ENCODE measurements at places on chromosomes 1 and 21.
A peak's percentile ranks its signal among the peaks of the same experiment; 100 is the strongest.

DNA sequence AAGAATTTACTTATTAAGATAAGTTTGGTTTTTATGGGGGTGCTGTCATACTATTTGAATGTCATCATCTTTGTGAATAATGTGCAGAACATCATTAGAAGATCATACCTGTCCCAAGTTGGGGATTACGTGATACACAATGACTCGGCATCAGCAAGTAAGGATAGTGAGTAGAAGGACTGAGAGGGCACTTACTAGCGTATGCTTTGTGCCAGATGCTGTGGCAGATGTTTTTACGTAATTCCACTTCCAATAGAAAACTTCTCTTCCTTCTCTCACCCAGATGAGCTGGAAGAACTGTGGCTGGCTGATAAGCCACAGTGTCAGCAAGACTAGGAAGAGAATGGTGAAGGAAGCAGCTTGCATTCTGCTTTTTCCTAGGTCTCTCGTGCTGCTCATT, 28.1 kb upstream of the TGFB2 start:
- no peak for DNase-seq

DNA sequence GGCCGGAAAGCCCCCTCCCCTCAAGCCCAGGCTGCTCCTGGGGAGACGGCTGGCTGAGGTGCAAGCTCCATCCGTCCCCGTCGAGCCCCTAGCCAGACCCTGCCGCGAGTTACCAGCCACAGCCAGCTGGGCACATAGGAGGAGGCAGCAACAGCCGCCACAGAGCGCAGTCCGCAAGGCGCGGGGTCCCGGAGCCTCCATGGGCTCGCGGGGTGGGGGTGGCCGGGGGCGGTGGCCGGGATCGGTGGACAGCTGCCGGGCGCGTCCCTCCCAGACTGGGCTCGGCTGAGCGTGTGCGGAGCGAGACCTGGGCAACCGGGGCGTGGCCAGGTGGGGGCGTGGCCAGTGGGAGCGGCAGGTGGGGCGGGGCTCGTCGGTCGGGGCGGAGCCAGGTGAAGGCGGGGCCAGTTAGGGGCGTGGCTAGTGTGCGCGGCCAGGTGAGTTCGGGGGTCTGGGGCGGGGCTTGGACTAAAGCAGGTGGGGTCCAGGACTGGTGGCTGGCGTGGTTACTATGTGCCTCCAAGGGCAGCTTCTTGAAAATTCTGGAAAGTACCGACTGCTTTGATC, at the start of gene CD164L2:
TSS of gene CD164L2 (minus strand) at position 295 of the 567 bp plus-strand sequence. CDS start at position 201, 94 bp downstream.
- DNase-seq, result no peak

- no peak for DNase-seq
Observed at GRCh38 chr1:116110567-116111523, at the start of gene MAB21L3. Gene MAB21L3, plus strand, starts transcription at chr1:116111399. Its CDS starts 1,217 bp downstream, at chr1:116112616.

- DNase-seq, result no peak
Observed at GRCh38 chr1:167483790-167484189, 34.5 kb downstream of the CD247 start.

DNA sequence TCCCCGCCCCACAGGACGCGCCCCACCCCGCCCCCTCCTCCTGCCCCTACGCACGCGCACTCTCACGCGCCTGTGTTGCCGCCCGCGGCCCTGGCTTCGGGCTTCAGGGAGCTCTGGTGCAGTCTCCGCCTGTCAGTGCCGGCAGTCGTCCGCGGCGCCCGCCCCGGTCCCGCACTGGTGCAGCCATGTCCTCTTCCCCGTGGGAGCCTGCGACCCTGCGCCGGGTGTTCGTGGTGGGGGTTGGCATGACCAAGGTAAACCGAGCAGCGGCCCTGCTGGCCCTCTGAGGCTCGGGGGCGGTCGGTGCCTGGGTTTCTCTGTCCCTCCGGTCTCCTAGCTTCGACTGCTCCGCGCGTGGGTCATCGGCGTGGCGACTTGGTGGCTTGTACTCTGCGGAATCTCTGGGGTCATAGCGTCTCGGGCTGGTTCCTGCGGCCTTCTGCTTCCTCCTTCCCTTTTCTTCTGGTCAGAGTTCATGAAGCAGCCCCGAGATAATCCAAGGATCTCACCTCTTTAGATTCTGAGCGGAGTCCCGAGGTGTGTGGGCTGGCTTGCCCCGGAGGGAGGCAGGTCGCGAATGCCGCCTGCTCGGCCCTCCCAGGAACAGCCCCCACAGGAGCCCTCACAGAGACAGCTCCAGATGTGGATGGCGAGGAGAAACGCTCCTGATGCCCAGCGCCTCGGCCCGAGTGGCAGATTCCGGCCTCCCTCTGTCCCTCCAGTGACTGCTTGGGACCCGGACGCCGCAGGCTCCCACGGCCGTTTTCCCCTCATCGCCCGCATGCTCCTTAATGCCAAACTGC, at the start of gene SCP2:
TSS of gene SCP2 (plus strand) at position 65 of the 803 bp plus-strand sequence. CDS start at position 186, 121 bp downstream.
- DNase-seq, result no peak

DNA sequence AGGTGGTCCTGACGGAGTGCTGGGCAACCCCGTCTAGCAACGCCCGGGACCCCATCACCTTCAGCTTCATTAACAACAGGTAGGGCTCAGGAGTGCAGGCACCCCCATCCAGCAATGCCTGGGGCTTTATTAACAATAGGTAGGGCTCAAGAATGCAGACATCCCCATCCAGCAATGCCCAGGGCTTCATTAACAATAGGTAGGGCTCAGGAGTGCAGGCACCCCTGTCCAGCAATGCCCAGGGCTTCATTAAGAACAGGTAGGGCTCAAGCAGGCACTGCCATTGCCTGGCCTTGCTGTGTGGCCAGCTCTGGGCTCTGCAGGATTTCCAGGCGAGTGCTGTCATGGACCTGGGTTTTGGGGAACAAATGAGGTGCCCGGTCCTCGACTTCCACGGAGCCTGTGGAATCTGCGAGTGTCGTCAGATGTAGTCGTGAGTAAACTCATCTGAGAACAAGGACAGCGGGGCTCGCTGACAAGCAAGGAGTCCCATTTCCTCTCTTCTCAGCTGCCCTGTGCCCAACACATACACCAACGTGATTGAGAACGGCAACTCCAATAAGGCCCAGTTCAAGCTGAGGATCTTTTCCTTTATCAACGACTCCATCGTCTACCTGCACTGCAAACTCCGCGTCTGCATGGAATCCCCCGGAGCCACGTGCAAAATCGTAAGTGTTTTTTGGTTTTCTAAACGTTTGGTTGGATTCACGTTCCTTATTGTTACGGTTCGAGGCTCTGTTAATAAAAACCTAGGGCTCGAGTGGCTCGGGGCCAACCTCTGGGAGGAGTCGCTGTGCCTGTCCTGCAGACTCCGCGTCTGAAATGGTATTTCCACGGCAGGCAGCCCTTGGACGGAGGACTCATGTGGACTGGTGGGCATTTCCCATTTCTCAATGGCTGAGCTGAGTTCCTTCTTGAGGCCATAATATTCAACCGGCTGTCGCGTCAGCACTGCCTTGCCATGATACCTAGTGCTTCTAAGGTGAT, 56.3 kb downstream of the UMODL1 start:
- no peak for DNase-seq

DNA sequence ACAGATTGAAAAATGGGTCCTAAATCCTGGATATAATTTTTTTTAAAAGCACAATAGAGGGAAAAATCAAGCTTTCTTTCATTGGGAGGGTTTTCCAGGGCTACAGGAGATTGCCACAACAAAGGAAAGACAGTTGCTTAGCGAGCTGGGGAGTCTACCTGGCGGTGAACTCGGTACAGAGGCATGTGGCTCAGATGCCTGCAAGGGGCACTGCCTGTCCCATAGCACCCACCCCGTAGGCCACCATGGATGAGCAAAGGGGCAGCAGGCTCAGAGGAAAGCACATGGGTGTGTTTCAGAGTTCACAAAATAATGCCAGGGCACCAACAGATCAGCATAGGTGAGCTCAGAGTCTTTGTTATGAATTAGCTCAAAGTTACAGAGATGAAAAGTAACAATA, 79.5 kb downstream of the PCNX2 start:
- DNase-seq, result no peak

DNA sequence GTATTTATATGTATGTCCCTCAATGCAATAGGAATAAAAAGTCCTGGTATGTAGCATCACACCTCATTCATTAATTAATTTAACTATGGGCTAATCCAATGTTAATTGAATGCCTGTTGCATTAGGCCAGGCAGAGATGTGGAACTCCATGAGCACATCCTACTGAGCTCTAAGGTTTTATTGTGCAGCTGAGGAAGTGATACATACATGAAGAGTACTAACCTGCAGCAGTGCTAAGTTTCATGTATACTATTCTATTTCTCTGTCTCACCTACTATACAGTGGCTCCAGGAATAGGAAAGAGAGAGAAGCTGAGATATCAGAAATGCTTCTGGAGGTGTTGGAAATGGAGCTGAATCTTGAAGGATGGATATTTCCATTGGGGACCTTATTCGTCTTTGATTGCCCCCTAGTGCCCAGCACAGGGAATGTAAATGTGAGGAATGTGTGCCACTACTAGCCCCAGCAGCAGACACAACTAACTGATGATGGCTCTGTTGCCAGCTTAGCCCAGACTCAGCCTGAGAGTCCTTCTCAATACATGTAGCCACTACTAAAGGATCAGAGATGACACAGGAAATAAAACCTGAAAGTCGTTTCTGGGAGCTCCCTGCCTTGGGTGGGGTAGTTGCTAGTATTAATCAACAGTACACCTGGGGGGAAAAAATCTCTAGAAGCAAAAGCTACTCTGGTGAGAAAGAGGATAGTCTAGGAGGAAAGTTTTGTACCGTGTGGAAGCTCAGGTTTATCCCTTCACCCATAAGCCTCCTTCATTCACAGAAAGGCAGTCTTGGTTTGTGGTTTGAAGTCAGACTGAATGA, 173.3 kb upstream of the FOXD3 start:
- DNase-seq, result peak; percentile 48

- DNase-seq, result no peak
Observed at GRCh38 chr1:90831910-90832309, 114.8 kb upstream of the BARHL2 start.

- DNase-seq, result no peak
Observed at GRCh38 chr1:71788113-71788512, 494.2 kb downstream of the NEGR1 start.

DNA sequence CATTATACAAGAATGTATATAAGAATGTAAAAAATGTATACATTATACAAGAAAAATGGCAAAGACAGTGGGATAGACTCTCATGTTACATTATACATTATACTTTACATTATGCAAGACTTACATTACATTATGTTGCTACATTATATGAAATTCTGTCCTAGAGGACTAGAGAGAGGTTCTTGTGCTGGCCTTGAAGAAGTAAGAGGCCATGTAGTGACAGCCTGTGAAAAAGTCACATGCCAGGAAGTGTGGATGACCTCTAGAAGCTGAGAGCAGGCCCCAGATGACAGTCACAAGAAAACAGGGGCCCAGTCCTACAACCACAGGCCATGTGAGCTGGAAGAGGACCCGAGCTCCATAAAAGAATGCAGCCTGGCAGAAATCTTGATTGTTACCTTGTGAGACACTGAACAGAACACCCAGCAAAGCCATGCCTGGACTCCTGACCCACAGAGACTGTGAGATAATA, 30.5 kb upstream of the AHCYL1 start:
- DNase-seq, result no peak

- DNase-seq, result no peak
Observed at GRCh38 chr21:44994047-44994694, 54.3 kb downstream of the SLX9 start.

GRCh38 chr1:224710196-224710595, 94.1 kb downstream of the CNIH3 start:
- DNase-seq, result no peak

GRCh38 chr1:195158091-195158490, 1450.1 kb downstream of the KCNT2 start:
- no peak for DNase-seq

- DNase-seq, result no peak
Observed at GRCh38 chr1:161404051-161404597, 36.4 kb upstream of the CFAP126 start.

DNA sequence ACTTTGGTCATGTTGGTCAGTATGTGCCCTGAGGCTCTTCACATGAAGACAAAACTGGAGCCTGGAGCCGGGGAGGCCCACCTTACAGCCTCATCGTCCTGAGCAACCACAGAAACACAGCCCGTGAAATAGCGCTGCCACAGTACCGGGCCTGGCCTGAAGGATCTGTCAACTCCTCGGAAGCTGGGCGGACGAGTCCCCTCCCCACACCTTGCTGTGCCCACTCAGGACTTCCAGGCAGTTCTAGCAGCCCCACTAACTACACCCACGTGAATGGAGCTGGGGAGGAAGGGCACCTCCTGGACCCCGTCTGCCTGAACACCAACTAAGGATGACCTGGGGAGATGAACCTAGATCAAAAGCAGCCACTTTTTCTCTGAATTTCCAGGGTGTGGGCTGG, 24.7 kb downstream of the SDE2 start:
- no peak for DNase-seq

GRCh38 chr1:179953974-179954492, 577 bp upstream of the CEP350 start:
- DNase-seq, result peak; percentile 92

DNA sequence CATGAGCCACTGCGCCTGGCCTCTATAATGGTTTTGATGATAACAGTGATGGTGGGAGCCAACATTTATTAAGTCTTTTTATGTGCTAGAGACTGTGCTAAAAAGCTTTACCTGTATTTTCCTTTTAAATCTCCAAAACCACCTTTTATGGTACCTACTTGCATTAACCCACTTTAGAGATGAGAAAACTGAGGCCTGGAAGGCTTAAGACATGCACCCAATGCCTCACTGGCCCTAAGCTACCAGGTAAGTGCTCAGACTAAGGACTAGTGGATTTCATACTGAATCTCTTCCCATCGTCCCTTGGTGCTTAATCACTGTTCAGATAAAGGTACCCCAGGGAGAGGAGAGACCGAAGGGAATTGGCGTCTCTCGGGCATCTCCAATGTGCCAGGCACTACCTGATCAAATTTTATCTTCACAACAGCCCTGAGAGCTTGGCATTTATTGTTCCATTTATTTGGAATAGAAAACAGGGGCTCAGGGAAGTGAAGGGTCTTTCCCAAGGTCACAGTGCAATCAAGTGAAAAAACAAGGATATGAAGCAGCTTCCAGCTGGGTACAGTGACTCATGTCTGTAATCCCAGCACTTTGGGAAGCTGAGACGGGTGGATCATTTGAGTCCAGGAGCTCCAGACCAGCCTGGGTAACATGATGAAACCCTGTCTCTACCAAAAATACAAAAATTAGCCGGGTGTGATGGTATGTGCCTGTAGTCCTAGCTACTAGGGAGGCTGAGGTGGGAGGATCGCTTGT, 84.2 kb downstream of the LACTBL1 start:
- no peak for DNase-seq

DNA sequence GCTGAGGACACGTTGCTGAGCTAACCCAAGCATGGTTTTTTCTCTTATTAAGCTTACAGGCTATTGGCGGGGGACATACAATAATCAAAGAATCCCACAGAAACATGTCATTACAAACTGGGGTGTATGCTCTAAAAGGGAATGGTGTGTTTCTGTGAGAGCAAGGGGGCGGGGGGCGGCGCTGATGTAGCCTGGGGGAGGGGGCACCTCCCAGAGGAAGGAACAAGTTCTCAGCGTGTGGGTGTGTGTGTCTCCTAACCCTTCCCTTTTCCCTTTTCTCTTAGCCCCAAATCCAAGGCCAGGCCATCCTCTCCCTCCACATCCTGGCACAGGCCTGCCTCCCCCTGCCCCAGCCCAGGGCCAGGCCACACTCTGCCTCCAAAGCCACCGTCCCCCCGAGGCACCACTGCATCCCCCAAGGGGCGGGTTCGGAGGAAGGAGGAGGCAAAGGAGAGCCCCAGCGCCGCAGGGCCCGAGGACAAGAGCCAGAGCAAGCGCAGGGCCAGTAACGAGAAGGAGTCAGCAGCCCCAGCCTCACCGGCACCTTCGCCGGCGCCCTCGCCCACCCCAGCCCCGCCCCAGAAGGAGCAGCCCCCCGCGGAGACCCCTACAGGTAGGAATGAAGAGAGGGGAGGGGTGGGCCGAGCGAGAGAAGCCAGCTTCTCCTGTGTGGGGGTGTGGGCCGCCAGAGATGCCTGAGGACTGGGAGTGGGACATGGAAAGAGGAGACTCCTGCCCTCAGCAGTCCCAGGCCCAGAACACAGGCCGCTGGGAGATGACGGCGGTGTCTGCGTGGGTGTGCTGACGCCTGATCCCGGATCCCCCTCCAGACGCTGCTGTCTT, 21.9 kb downstream of the MAP7D1 start:
- DNase-seq, result no peak

Measured in NAMALWA (cell line).